ENCODE measurements at places on chromosomes 11 and 22. TPM values are rescaled to one million over a fixed set of nuclear protein-coding genes. Genes with fewer than 3 reads are reported as not detected.

The HTR3B gene
- not detected for total RNA-seq

The TSGA10IP gene
- not detected for total RNA-seq

The OR52I1 gene
- total RNA-seq = not detected

DNA sequence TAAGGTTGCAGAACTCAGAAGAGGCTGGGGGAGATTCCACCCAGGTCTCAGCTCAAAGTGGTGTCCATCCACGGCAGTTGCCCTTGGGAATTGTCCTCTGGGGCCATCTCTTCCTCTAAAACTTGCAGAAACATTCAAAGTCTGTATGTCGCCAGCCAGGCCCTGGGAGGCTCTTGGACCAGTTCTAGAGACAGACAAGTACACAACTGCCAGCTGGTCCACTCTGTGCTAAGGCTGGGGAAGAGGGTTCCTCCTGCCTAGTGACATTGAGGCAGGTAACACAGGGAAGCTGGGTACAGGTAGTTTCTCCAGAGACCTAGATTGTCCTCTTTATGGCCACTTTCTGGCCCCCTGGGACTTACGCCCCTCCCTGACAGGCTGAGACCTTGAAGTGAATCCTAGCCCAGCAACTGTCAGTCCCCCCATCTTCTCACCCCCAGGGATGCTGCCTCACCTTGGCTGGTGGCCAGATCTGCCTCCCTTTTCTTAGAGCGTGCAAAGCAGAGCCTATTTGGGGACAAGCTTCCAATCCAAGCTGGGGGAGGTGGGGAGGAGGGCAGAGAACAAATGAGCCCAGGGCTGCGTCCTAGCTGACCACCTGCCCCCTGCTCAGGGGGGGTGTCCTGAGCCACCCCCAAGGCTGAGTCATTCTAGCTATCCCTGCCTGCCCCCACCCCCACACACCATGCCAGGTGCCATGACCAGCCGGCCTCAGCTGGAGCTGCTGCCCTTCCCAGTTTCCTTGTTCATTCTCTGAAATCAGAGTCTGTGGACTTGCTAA is 8.4 kb downstream of the FAM83F start:
- no peaks in the 10 kb centered on the region for H3K4me1 ChIP-seq
- no peaks in the 10 kb centered on the region for H3K27me3 ChIP-seq
- H3K36me3 ChIP-seq = no peaks in the 10 kb centered on the region
- H3K4me3 ChIP-seq = no peak overlapping the region
- DNase-seq = no peak
- no peak overlapping the region for H3K27ac ChIP-seq

DNA sequence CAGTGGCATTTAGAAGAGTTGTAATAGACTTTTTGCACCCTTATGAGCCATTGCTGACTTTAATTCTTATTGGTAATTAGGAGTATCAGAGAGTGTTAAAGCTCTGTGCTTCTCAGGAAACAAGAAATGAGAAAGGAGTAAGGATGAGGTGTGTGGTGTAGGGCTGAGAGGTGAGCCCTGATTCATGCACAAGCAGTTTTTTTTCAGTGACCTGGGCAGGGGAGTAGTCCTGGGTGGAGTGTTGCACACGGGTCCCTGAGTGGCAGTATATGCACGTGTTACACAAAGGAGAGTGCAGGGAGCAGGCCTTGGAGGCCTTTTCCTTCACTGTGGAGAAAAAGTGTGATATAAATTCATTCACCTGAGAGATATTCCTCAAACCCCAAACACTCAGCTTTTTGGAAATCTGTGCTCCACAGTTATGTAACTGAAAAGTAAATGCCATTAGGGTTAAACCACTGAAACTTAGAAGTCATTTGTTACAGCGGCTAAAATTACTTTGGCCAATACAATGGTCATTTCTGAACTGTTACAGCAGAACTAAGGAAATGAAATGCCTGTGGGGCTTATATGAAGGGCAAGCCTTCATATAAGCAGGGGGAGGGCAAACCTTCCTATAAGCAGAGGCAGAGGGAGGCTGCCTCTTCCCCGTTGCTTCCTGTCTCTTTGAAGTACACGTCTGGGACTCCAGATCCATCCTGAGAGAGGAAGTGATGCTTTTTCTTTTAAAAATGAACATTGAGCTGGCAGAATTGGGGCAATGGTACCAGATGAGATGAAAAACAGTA is 62.6 kb upstream of the OLFML1 start:
- peaks cover 13% of the 10 kb centered on the region for H3K4me1 ChIP-seq
- H3K27ac ChIP-seq = no peak overlapping the region
- no peaks in the 10 kb centered on the region for H3K36me3 ChIP-seq
- H3K27me3 ChIP-seq = no peaks in the 10 kb centered on the region

DNA sequence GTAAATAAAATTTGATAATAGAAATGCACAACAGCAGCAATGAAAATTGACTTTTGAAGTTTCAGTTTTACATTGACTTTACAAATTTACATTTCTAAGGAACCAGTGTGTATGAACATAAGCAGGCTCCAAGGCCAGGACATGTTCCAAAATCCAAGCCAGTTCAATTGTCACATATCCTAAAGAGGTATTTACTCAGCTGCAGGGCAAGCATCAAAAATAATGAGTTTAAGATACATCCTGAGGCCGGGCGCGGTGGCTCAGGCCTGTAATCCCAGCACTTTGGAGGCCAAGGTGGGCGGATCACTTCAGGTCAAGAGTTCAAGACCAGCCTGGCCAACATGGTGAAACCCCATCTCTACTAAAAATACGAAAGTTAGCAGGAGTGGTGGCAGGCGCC is 39.0 kb upstream of the AKIP1 start:
- H3K27me3 ChIP-seq = peaks cover 14% of the 10 kb centered on the region

Measured in CD4-positive, alpha-beta memory T cell (primary cell).